Esophagus squamous epithelium (tissue), 5 donors: ENCODE measurements at places on chromosomes 2 and 18.

DNA sequence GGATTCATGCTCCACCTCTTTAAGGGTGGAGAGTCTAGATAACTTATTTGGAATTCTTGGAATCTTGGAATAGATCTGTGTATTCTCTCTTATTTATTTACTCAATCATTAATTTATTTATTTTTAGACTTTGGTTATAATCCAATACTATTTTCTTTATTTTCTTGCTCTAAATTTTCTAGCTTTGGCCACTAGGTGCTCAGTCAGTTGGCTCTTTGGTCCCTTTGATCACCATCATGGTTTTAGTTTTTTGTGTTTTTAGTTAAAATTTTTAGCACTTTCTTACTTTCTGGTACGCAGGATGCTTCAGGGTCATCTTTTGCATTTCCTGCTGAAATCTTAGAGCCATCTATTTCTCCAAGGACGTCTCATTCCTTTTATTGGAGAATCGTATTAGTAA is 5.2 kb upstream of the PLEK start:
- no peak for DNase-seq

DNA sequence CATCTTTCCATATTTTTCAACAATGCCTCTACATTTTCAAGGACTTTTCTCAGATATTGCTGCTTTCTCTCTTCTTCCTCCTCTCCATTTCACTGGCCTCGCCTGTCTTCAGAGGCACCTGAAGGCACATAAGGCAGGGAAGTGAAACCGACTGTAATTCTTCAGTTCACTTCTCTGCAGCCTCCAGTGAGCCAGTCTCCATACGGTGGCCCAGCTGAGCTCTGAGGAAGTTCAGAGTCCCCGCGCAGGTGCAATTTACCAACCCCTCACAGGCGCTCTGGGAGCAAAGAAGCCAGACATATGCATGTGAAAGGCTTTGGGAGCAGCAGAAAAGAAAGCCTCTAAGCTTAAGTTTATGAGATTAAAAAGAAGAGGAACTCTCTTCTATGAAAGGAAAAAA is 12.4 kb downstream of the KLHL14 start:
- no peak for DNase-seq

DNA sequence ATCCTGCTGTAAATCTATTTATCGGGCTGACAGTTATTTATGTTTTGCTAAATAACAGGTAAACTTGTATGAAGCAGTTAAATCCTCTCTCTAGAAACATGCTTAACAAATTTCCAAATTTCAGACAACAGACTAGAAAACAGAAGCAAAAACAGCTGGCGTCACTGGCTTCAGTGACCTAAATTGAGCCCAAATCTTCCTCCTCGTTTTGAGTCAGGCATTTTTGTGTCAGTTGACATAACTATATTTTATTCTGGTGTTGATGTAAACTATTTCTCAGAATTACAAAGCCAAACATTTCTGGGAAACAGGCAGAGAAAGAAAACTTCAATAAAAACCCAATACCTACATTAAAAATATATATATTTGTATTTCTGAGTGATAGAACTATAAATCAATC is 21.7 kb downstream of the RBMS1 start:
- DNase-seq: no peak

DNA sequence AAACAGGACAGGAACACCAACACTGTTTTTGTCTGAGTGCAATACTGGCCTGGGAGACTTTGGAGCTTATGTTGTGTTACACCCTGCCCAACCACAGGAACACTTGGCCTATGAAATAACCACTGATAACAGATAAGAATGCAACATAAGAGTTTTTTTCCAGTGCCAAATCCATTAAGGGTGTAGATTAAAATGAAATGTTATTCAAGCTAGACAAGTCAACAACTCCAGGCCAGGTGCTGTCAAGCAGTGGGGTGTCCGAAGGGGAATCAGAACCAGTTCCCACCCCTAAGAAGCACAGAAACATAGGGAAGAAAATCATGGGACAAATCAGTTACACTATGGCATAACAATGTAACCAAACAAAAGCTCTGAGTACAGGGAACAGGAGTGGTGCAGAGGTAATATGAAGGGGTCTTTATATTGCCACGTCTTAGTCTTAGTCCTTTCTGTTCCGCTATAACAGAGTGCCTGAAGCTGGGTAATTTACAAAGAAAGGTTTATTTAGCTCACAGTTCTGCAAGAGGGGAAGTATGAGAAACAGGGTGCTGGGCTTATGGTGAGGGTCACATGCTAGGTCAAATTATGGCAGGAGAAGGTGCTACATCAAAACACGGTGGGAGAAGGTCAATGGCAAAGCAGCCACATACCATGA is 3.8 kb downstream of the AFG3L2 start:
- no peak for DNase-seq

DNA sequence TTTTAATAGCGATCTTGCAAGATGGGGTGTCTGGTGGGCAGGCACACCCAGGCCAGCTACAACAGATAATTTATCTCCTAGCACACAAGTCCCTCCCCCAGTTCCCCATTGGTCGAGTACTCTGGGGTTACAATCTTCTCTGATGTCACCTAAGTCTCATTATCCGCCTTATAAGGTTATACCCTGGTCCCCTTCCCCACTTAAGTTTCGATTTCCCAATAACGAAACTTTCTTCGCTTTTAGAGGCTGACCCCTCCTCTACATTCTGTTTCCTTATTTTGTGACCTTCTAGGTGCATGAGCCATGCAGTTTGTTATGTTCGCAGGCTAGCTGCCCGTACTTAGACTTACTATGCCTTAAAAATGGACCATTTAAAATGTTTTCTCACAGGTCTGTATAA is 180.1 kb downstream of the CAPN13 start:
- no peak for DNase-seq

- no peak for DNase-seq
Observed at GRCh38 chr2:97819754-97820153, 106.4 kb downstream of the ZAP70 start.

DNA sequence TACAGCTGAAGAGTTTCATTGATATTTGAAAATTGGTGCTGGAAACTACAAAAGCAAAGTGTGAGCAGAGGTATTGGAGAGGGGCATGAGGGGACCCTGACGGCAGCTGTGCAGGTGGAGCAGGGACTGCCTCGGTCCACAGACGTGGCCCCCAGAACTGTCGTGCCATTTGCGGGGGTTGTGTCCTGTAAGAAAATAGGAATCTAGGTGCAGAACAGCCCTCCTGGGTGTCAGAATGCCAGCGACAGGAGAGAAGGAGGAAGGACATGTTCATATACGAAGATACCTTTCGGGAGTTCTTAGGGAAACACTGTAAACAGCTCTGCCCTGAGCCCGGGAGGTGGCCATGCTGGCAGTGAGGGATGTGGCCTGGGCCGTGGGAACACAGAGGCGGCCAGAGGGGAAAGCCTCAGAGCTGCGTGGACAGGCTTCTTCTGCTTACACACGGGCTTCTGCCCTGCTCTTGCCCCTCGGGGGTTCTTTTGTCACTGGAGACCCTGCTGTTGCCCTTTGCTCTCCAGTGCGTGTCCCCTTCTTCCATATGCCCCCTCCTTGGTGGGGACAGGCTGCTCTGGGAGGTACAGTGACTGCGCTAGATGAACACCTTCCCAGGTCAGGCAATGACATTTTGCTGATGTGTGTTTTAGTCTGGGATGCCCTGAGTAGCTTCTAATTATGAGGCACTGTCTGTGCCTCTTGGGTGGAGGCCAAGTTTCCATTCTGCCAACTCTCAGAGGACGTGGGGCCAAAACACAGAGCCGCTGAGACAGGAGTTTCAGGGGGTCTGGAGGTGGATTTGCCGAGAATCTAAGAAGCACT is 81.9 kb upstream of the TXNDC2 start:
- no peak for DNase-seq

GRCh38 chr18:79875531-79875919 is 75.9 kb downstream of the SLC66A2 start:
- no peak for DNase-seq

DNA sequence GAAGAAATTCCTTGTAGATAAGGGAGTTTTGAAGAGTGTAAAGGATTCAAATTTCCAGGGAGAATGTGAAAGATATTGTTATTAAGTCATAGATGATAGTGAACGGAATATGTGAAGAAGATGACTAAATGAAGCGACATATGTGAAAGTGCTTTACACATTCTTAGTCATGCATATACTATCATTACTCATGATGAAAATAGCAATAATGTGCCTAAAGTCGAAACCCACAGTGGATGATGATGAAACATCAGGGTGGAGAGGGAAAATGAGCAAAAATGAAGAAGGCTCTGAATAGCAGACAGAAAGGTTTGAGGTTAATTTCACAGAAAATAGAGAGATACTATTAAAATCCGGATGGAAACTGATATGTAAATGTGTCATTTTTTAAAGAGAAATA is 1237.1 kb downstream of the LRP1B start:
- no peak for DNase-seq

GRCh38 chr2:210961249-210961648 is 404.9 kb downstream of the CPS1 start:
- DNase-seq: no peak

DNA sequence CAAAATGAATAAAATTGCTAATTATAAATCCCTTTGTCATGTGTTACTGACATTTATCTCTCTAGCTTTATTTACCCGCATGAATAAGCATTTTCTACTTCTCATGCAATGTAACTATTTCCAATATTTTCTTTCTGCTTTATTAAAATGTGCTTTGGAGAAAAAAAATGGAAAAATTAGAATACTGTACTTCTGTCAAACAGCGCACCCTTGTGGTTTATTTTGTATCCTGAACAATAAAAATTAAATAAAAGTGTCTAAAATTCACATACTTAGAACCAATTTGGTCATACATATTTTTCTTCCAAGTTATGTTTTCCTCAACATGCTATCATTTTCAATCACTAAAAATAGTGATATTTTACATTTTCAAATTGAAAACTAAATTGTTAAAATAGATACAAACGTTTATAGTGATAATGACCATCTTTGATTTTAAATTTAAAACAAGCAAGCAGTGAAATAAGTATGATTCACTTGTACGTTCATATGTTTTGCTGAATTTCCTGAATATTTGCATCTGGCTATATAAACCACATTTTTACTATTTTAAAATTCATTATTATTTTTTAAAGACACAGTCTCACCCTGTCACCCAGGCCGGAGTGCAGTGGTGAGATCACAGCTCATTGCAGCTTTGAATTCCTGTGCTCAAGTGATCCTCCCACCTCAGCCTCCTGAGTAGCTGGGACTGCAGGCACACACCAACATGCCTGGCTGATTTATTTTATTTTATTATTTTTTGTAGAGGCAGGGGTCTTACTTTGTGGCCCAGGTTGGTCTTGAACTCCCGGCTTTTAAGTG is 95.9 kb upstream of the GRB14 start:
- no peak for DNase-seq

GRCh38 chr2:82641598-82642180 is 1817.4 kb downstream of the SUCLG1 start:
- DNase-seq: no peak

DNA sequence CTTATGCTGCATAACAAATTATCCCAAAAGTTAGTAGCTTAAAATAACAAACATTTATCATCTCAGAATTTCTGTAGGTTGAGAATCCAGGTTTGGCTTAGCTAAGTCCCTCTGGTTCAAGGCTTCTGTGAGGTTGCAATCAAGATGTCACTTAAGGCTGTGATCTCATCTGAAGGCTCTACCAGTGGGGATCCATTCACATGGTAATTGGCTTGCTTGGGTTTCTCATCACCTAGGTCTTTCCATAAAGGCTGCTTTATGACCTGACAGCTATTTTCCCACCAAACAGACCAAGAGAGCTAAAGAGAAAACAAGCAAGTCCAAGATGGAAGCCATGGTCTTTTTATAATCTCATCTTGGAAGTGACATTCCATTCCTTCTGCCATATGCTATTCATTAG is 137.3 kb downstream of the DTNA start:
- DNase-seq: no peak

GRCh38 chr2:205070889-205071288 is 525.6 kb downstream of the PARD3B start:
- DNase-seq: no peak

DNA sequence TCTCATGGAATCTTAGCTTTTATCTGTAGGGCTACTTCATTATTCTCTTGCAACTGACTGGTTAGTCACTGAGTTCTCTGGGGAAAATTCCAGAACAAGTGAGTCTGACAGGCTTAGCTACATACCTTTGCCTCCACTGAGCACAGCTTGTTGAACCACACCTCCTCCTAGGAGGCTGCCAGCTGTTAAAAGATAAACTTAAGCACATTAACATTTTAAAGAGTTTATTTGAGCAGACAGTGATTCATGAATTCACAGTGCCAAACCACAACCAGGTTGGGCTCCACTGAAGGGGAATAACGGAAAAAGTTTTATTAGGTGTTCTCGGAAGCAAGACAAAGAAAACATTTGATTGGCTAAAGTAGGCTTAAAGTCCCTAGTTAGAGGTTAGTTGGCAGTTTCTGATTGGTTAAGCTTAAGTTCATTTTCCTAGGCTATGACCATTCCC is 12.5 kb upstream of the SLC38A11 start:
- DNase-seq: no peak
